ENCODE measurements at places on chromosomes 1 and 21.

DNA sequence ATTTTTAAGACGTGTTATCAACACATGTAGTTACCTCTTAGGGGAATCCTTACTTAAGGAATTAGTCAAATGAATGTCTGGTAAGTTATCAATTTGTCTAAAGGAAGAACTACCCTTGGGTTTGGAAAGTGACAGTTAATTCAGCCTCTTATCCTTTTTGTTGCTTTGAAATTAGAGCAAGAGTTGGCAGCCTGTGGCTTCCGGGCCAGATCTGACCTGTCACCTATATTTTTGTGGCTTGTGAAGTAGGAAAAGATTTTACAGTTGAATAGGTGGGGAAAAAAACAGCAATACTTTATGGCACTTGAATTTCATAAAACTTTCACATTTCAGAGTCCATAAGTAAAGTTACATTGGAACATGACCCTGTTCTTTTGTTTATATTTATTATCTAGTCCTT lies 5.5 kb downstream of the MRPS6 start:
- no peak for DNase-seq

- DNase-seq: no peak
Measured at GRCh38 chr1:23179862-23180261, 11.2 kb upstream of the LUZP1 start.

DNA sequence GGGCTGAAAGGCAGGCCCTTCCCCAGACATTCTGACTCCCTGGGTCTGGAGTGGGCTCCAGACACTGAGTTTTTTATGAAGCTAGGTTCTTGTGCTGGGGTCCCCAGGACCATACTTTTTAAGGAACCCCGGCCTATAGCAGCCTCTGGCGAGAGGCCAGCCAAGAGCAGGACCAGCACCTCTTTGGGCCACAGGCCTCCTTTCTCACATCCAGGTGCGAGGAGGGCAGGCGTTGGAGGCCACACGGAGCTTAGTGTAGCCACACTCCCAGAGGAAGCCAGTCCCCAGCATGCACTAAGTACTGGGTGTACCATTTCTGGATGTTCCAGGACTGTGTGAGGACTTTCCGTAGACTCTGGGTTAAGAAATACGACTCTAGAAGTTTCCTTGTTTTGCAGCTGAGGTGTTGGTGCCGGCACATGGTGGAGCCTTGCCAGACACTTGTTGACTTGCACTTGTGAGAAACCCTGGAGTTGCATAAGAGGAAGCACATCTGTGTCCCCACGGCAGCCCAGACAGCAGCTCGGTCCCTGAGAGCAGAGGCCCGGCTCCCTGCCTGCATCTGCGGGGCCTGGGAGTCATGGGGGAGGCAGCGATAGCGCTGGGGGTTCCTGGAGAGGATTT lies 122.2 kb upstream of the VAMP3 start:
- no peak for DNase-seq

- no peak for DNase-seq
Measured at GRCh38 chr1:26121854-26122773, 10.5 kb downstream of the PDIK1L start.

DNA sequence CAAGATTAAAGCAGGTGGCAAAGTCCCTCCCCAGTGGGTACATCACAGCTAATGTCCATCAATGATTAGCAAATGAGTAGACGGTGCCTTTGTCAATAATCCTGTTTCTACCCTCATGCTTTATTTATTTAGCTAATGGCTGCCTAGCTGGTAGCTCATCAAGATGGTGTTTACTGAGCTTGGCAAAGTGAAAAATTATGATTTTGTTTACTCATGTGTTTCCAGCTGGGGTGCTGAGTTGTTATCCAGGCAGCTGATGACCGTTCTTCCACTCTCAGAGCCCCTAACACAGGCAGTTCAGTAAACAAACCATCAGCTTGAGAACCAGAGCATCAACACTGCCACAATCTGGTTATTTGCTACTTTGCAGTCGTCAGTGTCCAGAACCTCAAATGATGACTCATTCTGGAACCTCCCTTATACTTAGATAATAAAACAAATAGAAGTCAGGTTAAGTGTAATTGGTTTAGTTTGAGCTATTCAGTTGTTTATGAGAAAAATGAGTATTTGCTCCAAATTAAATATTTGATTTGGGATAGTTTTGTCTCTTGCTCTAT lies 163.9 kb downstream of the ST6GALNAC5 start:
- DNase-seq: no peak

DNA sequence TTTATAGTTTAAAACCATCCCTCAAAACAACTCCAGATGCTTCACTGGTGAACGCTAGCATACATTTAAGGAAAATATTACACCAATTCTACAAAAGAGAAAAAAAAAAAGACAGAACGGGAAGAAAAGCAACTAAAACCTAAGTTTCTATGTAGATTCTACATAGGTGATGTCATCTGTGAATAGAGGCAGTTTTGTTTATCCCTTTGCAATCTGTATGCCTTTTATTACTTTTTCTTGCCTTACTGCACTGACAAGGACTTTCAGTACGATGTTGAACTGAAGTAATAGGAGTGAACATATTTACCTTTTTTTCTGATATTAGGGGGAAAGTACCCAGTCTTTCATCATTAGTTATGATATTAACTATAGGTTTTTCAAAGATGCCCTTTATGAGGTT lies 101.7 kb upstream of the HAO2 start:
- peak; percentile 5 for DNase-seq

GRCh38 chr1:5745800-5746610 lies 246.2 kb downstream of the NPHP4 start:
- peak; percentile 75 for DNase-seq

- DNase-seq: no peak
Measured at GRCh38 chr1:202201971-202202370, 8.4 kb downstream of the LGR6 start.

DNA sequence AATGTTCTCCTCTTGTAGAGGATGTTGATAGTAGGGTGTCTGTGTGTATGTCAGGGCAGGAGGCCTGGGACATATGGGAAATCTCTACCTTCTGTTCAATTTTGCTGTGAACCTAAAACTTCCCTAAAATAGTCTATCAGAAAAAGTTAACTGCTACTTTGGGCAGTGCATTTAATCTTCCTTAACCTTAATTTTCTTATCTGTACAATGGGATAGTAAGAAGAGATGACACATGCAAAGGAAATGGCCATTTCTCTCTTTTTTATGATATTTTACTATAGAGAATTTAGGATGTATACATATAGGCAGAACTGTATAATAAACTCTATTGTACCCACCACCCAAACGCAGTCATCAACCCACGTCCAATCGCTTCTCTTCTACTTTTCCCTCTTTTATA lies 8.6 kb downstream of the AGO3 start:
- no peak for DNase-seq

DNA sequence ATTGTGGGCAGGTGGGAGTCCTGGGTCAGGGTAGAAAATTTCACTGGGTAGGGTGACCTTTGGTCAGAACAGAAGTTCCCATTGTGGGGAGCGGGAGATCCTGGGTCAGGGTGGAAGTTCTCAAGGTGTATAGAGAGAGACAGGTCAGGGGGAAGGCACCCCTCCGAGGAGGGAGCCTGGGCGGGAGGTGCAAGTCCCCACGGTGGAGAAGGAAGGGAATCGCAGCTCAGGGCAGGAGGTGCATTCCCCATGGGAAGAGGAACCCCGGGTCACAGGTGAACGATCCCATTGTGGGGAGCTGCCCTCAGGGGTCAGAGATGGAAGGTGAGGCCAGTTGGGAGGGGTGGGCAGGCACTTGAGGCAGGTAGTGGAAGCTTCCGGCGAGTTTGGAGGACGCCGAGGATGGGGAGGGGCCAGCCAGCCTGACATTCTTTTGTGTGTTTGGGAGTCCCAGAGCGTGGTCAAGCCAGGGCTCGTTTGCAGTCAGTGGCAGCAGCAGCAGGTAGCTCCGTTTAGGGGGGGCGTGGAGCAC lies 637 bp downstream of the LYPLA2 start:
- DNase-seq: peak; percentile 57

Data from GM12865 (cell line).